Activated CD4-positive, CD25-positive, alpha-beta regulatory T cell (primary cell): ENCODE measurements at places on chromosomes 7 and 10.

GRCh38 chr10:101570428-101571270 is 17.4 kb downstream of the POLL start:
- DNase-seq: no peak

DNA sequence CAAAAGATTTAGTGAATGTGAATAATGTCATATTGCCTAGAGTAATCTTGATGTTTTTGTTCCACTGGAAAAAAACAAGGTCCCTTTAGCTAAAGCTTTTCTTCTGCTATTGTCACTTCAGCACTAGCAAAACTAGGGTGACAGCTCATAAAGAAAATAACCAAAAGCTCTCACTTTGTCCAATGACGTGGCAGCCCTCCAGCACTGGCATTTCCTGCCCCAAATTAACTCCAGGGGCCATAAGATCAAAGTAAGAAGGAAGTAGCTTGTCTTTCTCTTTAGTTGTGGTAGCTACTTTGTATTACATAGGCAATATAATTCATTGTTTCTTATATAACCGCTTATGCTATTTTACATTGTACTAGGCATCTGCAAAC is 47.3 kb downstream of the LRRN3 start:
- DNase-seq: peak; percentile 7

- no peak for DNase-seq
Observed at GRCh38 chr7:138610671-138611170, 90.4 kb downstream of the SVOPL start.

DNA sequence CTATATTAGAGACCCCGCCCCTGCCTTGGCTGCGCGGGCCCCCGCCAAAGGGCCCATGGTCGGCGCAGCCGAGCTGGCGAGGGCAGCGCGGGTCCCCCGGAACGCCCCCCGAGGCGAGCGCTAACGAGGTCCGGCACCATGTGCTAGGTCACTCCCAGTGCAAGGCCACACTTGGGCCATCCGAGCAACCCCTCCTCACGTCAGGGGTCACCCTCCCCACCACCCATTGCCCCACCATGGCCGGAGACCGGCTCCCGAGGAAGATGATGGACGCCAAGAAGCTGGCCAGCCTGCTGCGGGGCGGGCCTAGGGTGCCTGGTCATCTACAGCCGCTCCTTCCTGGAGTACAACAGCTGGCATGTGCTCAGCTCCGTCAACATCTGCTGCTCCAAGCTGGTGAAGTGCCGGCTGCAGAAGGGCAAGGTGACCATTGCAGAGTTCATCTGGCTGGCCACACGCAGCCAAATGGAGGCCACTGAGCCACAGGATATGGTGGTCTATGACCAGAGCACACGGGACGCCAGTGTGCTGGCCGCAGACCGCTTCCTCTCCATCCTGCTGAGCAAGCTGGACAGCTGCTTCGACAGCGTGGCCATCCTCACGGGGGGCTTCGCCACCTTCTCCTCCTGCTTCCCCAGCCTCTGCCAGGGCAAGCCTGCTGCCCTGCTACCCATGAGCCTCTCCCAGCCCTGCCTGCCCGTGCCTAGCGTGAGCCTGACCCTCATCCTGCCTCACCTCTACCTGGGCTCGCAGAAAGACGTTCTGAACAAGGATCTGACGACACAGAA is 12.4 kb upstream of the SEC24C start:
- no peak for DNase-seq

- no peak for DNase-seq
Observed at GRCh38 chr10:16155834-16156233, 281.0 kb upstream of the PTER start.

GRCh38 chr7:134480730-134481129 is 21.8 kb upstream of the AKR1B1 start:
- no peak for DNase-seq

GRCh38 chr7:72805526-72806494 is 22.2 kb downstream of the TYW1B start:
- no peak for DNase-seq
